ENCODE measurements at places on chromosomes 16 and 17.

- no peak for DNase-seq
Observed at GRCh38 chr16:49929626-49930025, 73.7 kb upstream of the ZNF423 start.

- peak; percentile 55 for DNase-seq
Observed at GRCh38 chr17:61002316-61002736, 324.7 kb downstream of the BCAS3 start.

GRCh38 chr16:69930117-69930776, 20.9 kb upstream of the CLEC18A start:
- peak; percentile 85 for DNase-seq

DNA sequence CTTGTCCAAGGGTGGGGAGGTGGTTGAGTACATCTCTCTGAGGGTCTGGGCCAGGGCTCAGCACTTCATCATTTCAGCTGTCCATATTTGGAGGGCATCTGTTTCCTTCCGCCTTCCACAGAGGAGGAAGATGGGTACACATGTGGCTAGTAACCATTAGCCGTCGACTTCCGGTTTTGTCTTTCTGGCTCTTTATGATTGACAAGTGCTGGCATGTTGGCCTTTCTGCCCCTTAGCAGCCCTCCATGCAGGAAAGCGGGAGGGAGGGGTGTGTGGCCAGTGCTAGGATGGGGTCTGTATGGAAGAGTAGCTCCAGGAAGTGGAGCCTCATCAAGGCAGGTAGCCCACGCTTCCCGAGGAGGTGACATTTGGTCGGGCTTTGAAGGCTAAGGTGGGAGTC, 69.6 kb downstream of the RAI1 start:
- DNase-seq, result no peak

DNA sequence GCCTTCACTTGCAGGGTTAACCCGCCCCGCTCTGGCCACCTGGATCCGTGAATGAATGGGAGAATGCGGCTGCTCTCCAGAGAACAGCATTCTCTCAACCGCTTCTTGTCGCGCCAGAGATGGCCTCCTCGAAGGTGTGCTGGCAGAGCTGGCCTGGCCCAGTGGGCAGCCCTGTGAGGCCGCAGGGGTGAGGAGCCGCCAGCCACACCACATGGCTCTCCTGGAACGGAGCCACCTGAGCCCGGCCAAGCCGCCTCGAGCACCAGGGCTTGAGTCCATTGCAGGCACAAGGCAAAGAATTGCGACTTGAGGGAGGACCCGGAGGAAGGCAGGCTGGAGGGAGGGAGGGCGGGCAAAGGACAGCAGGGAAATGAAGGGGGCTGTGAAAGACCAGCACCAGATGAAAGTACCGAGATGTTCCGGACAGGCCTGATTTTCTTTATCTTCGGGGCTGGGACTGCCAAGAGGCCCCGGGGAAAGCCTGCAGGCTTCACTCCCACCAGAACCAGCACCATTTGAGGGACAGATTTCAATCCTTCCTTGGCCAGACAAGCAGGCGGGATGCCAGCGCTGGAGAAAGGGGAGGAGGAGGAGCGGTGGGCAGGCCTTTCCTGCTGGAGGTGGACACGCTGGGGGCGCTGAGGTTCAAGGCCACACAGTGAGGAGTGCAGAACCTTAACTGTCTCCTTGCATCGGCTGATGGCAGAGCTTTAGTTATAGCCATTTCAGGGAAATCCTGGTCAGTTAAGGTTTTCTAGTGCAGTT, 69.4 kb downstream of the MRC2 start:
- DNase-seq, result peak; percentile 36

DNA sequence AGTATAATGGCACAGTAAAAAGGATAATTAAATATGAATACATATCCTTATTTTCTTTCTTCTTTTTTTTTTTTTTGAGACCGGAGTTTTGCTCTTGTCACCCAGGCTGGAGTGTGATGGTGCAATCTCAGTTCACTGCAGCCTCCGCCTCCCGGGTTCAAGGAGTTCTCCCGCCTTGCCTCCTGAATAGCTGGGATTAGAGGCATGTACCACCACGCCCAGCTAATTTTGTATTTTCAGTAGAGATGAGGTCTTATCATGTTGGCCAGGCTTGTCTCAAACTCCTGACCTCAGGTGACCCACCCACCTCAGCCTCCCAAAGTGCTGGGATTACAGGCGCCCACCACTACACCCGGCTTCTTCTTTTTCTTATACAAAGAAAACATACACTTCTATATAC, 12.0 kb downstream of the GABARAPL2 start:
- DNase-seq, result no peak

DNA sequence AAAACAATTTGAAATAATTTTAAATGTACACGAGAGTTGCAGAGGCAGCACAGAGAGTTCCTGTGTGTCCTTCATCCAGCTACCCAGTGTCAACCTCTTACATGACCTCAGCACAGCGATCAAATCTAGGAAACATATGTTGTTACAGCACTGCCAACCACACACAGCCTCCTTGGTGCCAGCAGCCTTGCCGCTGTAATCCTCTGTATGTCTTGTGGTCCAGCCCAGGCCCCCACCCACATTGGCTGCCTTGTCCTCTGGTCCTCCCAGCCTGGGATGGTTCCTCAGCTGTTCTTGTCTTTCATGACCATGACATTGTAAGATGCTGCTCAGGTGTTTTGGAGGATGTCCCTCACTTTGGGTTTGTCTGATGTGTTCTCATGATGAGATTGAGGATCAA, 178.0 kb downstream of the RPTOR start:
- no peak for DNase-seq

DNA sequence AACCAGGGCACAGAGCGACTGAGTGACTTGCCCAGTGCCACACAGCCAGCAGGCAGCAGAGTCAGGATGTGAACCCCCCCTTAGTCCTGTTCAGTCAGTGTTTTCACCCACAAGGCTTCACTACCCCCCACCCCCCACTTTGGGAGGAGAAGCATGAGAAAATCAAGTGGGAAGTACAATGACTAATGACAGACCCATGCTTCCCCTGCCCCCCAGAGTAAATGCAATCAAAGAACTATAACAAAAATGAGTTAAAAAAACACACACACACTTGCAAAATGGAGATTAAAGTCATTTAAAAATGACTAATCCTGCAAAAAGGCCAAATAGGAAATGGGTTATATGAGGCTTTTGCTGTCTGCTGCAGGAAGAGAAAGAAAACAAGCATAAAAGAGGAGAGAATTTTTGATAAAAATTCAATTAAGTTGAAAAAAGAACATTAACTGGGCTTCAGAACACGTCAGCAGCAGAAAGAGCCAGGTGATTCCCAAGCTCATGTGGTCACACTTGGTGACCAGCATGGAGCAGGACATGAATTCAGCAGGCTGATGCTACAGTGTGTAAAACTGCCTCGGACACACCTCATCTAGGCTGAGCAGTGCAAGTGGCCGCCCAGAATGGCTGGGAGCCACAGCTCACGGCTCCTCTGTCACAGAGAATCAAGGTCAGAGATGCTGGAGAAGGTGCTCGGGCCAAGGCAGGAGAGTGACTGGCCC, 212.3 kb downstream of the ZNF423 start:
- no peak for DNase-seq

DNA sequence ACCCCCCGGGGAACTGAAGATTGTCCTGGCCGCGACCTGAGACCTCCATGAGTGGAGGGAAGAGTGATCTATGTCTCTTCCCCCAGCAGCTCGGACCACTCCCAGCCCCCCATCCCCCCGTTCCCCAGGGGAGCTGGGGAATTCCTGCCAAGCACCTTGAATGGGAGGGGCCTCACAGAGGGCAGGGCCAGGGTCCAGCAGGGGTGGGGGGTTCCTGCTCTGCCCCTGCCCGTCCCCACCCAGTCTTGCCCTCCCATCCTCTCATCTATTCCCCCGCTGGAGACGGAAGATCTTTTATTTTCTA, 9.4 kb downstream of the TUFM start:
- no peak for DNase-seq

DNA sequence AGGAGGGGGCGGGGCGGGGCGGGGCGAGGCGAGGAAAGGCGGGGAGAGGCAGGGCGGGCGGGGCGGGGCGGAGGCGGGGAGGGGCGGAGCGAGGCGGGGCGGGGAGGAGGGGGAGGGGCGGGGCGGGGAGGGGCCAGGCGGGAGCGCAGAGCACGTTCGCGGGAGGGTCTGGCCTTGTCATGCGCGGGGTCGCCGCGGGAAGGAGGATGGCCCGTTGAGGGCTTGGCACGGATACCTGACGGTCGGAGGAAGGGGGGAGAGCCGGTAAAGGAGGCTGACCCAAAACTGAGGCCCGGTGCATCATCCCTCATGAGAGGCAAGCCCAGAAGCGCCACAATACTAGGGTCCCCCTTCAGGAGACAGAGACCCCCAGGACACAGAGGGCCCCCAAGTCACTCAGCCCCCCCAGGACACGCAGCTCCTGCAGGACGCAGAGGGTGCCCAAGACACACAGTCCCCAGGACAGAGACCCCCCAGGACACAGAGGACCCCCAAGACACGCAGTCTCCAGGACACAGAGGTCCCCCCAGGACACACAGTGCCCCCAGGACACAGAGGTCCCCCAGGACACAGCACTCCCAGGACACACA, 593 bp upstream of the WDR45B start:
- peak; percentile 95 for DNase-seq

- no peak for DNase-seq
Observed at GRCh38 chr16:52056259-52056658, 490.7 kb downstream of the TOX3 start.

GRCh38 chr17:1001640-1002411, 4.9 kb downstream of the TIMM22 start:
- DNase-seq, result no peak

DNA sequence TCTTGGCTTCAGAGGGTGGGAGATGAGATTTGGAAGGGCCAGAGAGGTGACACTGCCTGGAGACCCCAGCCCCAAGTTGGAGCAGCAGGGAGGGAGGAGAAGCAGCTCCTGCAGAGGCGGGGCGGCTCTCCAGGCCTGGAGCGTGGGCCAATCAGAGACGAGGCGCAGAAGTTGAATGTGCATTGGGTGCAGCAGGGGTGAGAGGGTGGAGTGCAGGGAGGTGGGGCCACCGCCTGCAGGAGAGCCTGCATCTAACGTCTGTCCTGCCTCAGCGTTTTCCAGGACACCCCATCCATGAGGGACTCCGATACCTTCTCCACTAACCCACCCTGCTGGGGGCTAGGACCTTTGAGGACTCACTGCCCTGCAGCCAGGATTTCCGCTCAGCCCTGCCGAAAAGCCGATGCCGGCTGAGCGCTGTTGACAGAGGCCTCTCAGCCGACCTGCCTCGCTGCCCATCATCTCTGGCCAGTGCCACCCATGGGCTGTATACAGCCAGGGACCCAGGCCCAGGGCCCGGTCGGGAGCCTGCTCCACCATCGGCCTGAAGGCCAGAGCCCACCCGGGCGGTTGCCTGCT, 146.2 kb downstream of the ENGASE start:
- no peak for DNase-seq

DNA sequence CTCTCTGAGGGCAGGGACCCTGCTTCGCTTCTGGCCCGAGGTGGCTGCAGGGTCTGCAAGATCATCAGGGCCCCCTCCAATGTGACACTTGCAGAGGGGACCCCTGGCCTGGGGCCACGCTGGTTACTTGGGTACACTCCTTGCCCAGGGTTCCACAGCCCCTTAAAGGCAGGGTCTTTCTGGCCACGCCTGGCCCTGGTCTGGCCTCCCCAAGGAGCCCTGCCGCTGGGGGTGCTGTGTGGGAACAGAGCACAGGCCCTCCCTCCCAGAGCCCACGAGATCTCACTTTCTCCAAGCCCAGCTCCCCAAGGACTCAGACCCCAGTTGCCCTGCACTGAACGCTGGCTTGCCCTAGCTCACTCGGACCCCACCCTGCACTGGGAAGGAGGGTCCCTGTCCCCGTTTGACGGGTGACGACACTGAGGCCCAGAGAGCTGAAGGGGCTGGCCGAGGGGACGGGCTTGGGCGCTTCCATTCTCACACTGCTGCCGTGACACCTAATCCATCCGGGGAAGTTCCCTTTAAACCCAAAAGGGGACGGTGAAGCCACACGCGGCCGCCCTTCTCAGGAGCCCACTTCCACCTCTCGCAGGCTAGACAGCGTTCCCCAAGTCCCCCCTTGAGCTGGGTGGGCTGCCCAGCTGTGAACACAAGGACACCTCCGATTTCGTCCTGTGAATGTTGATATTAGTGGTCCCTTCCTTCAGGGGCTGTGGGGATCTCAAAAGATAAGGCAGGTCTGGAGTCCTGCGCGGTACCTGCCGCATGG, 26.9 kb upstream of the OSGIN1 start:
- DNase-seq, result peak; percentile 32

GRCh38 chr16:12304861-12305596, 328.5 kb downstream of the SNX29 start:
- no peak for DNase-seq

DNA sequence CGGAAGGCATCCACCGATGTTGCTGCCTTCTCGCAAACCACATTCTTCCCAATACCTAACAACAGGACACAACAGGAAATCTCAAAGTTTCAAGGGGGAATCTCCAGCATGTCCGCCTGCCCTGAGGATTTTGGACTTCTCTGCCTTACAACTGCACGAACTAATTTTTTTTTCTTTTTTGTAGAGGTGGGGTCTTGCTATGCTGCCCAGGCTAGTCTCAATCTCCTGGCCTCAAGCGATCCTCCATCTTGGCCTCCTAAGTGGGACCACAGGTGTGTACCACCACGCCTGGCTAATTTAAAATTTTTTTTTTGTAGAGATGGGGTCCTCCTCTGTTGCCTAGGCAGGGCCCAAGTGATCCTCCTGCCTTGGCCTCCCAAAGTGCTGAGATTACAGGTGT, 9.4 kb downstream of the C16orf86 start:
- no peak for DNase-seq

DNA sequence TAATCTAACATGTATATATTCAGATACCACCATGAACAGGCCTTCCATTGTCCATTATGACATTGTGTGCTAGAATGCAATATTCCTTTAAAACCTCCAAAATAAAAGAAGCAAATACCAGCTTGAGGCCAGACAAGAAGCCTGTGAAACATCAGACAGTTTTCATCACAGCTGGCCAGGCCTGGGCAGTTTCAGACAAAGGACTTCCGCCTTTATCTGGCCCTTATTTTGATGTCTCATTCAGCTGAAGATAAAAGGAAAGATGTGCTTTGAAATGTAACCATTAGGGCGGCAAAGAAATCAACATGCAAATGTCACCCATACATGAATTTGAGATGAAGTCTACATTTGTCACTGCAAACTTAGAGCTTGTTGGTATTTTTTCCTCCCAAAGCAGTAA, 737.5 kb downstream of the KCNJ2 start:
- peak; percentile 64 for DNase-seq

- peak; percentile 91 for DNase-seq
Observed at GRCh38 chr16:30786115-30786935, 680 bp downstream of the ZNF629 start.

- DNase-seq, result peak; percentile 18
Observed at GRCh38 chr17:20994779-20995149, 48.0 kb downstream of the USP22 start.

DNA sequence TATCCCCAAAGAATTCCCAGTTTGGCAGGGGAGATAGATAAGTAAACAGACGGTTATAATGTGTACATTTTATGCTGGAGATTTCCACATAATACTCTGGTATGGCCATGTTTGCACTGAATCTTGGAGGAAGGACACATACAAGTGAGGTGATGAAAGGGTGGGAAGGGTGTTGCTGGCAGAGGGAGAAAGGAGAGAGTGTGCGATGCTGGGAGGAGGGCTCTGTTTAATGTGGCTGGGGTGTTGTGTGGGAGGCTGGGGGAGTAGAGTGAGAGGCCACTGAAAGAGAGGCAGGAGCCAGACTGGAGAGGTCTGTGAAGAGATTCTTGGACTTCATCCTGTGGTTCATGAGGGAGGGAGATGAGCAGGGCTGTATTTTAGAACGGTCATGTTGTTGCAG, 87.6 kb downstream of the SPACA3 start:
- no peak for DNase-seq

- DNase-seq, result no peak
Observed at GRCh38 chr17:50934672-50935220, 68.6 kb upstream of the TOB1 start.

Measured in SK-N-SH (cell line).